Activated gamma-delta T cell treated with Interleukin-2 at 50 U/mL for 16 hours (primary cell): ENCODE measurements at places on chromosomes 3 and 15.

DNA sequence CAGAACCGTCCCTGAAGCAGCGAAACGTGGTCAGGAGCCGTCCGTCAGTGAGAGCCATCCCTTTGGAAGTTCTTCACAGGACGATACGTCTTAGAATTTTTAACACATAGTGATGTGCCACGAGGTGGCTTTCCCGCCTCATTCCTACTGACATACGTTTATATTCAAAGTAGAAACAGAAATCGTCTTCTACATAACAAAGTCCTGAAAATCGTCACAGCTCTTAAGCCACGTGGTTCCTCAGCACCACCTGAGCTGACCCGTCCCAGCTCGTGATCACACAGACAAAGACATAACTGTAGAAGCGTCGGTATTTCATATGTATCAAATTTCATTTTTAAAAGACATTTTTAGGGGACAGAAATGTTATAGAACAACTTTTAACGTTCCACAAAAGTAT is 73.5 kb downstream of the TFRC start:
- no peak for DNase-seq

- peak; percentile 11 for DNase-seq
Measured at GRCh38 chr3:114155370-114155821, 23.5 kb downstream of the DRD3 start.

- DNase-seq = no peak
Measured at GRCh38 chr3:156429125-156429524, 125.8 kb downstream of the SSR3 start.

DNA sequence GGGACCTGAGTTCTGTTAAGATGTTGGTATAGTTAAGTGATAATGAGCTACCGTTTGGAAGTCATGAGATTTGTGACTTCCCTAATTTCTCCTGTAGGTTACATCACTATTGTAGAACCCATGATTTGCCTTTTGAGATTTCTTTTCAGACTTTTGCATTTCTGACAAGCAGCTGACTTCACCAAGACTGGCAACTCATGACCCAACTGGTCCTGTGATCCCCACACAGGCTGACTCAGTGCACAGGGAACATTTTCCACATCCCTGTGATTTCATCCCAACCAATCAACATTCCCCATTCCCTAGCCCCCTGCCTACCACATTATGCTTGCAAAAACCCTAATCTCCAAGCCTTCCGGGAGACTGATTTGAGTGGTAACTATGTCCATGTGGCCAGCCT is 242.1 kb upstream of the PDZRN3 start:
- DNase-seq = no peak

DNA sequence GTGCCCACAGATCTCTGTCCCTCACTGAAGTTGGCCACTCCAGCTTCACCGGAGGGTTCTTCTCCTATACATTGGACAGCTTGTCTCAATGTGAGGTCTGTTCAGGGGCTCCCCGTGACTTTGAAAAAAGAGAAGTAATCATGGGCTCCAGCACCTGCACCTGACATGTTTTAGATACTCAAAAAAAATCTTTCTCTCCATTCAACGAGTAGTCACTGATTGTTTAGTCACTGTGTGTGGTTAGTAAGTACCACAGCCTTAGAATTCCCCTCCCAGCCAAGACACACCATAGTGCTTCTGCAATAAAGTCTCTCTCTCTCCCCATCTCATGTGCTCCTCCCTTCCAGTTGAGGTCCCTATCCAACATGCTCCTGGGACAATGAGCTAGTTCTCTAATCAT is 18.6 kb downstream of the CCR9 start:
- DNase-seq = no peak

DNA sequence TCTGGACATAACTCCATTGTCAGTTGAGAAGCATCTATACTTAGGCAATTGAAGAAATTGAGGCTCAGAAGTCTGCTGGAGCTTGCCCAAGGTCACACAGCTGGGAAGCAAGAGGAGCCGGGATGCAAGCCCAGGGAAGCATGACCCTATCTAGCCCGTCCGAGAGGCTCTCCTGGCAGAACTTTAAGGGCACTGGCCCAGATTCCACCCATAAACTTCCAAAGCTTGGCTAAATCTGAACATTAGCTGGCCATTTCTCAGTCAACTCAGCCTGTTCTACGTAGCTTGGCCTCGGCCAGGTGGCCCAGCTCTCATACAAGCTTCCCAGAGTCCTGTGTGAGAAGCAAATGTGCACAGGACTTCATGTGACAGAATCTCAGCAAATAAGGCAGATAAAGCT is 75.8 kb downstream of the LRIG1 start:
- DNase-seq = no peak

DNA sequence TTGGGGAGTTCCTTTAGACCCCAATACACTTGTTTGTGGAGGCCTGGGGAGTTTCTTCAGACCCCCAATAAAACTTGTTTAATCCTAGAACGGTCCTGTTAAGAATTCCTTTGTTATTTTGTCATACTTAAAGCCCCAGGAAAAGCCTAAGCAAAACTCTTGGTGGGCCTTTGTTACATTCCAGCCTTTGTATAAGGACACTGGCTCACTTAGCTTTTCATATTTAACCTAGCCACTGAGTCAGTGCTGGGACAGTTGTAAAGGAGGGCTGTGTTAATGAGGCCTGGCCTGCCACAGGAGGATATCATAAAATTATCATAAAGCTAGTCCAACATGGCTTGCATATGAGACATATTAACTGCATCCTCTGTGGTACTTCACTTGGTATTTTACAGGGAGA is 760.1 kb downstream of the ZNF385D start:
- DNase-seq = no peak

DNA sequence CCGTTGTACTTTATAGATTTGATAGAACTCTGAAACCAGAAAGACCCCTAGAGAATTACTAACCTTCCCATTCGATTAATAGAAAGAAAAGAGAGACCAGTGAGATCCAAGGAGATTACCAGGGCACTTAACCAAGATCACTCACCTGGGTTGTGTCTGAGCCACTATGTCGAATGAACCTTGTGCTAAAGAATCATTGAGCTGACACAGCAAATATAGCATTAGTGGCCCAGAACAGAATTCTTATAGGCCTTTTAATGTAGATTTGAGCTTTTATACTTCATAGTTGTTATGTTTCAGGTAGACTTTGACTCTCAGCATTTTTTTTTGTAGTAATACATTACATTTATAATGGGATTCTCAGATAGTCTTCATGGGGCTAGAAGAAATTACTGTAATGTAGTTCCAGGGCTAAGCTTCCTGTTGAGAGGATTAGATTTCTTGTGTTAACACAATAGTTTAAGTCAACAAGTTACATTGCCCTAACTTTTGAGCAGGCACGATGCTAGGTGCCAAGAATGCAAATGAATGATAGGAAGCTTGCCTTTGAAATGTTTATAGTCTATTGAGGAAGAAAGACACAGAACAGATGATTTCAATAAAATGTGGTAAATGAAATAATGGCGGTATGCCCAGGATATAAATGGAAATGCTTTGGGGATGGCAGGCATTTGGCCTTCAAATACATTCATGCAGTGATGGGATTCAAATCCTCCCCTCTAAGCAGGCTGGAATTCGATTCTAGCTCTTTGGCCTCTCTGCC is 24.4 kb upstream of the ABHD10 start:
- no peak for DNase-seq

GRCh38 chr15:40037721-40038120 is 1.3 kb downstream of the SRP14 start:
- no peak for DNase-seq

- no peak for DNase-seq
Measured at GRCh38 chr3:171543759-171544300, 83.6 kb upstream of the TNIK start.

GRCh38 chr15:60591496-60592370 is 112.8 kb upstream of the ICE2 start:
- DNase-seq = peak; percentile 41

DNA sequence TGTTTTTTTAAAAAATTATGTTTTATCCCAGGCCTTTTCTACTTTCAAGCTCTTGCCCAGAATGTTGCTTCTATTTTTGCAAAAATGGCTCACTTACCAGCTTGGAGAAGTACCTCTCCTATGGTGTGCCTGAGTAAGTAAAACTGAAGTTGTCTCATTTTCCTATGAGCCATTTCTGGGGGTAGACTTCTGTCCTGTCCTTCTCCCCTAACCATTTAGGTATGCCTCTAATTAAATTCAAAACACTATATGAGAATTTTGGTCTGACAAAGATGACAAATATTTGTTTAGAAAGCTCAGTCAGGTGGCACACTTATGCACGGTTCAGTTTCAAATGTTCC is 282.5 kb upstream of the ICE2 start:
- DNase-seq = no peak

DNA sequence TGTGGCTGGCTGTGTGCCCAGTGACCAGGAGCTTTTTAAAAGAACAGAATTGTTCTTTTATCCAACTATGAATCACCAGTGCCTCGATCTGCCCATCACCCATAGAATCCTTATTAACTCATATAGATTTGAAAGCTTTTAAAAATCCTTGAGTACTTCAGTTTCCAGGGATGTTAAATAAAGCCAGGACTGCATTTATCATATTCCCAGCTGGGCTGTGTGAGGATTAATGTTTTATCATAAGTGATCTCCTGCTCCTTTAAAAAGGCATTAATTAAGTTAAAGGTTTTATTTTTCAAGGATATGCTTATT is 234.0 kb downstream of the MYRIP start:
- DNase-seq = no peak

DNA sequence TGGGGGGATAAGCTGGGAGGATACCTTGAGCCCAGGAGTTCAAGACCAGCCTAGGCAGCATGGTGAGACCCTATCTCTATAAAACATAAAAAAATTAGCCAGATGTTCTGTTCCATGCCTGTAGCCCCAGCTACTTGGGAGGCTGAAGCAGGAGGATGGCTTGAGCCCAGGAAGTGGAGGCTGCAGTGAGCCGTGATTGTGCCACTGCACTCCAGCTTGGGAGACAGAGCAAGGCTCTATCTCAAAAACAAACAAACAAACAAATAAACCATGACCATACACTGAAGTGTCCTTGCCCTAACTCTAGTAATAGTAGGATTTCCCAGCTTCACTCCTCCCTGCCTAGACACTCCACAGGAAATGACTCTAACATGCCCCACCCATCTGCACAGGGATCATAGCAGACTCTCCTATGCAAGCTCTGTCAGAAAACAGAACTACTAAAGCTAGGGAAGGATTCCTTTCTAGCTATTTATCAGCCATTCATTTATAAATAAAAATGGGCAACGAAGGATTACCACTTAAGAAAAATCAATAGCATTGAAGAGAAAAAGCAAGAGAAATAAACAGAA is 4.6 kb downstream of the ERICH6 start:
- no peak for DNase-seq

DNA sequence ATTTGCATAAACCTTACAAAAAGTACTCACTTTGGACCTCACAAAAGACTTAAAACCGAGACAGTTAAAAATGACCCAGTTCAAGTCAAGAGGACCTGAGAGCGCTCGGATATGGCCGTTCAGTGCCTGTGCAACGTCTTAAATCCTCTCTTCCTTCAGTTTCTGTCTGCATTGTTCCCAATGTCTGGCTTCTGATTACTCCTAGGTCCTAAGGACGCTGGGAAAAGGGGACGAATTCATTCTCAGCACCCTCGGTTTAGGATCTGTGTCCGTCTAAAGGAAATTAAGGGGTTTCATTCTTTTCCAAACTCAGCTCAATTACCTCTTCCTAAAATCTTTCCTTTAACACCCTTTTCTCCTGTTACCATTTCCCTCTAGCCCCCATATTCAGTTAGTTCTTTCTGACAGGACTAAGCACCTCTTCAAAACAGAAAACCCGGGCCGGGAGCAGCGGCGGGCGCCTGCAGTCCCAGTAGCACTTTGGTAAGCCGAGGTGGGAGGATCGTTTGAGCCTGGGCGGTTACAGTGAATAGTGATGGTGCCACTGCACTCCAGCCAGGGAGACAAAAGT is 970 bp downstream of the DPPA4 start:
- peak; percentile 12 for DNase-seq

- no peak for DNase-seq
Measured at GRCh38 chr15:60315878-60316277, 81.9 kb downstream of the ANXA2 start.

GRCh38 chr3:190443257-190443656 is 6.4 kb downstream of the TMEM207 start:
- no peak for DNase-seq

DNA sequence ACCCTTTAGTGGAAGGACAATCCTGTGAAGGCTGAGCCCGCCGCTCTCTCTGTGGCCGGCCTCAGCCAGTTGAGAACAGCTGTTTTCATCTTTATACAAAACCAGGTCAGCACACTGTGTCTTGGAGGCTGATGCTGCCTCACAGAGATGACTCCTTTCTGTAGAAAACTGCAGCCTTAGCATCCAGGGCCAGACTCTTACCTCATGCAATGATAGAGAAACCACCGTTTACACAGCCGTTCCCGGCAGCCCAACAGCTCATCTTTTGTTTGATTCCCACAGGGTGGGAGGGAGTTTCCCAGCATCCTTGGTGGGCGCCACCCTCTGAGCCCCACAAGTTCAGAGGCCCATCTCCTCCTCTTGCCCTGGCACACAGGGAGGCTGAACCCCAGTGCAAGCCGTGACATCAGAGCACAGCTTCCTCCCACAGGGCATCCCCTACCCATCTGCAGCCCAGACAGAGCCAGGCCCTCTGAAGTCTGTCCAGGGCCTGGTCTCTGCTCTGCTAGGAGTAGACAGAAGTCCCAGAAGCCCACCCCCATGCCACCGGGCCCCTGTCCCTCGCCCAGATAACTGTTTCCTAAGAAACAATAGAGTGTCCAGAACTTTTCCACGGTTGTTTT is 105.0 kb downstream of the LRRK1 start:
- DNase-seq = no peak

DNA sequence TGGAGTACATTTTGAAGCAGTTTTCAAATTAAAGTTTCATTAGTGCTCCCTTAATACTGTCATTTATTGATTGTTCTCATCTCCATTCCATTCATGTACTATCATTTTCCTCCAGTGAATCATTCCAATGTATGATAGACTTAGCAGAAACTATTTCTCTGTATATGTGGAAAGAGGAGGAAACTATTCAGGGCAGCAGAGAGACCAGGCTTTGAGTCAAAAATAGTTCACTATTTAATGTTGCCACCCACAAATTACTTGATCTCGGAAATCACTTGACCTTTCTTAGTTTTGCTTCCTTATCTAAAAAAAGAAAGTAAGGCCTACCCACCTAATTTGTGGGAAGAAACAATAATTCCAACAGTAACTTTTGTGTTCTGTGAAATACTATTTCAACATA is 610.5 kb upstream of the ZNF385D start:
- no peak for DNase-seq

- DNase-seq = no peak
Measured at GRCh38 chr3:164459521-164460151, 618.7 kb downstream of the SI start.

DNA sequence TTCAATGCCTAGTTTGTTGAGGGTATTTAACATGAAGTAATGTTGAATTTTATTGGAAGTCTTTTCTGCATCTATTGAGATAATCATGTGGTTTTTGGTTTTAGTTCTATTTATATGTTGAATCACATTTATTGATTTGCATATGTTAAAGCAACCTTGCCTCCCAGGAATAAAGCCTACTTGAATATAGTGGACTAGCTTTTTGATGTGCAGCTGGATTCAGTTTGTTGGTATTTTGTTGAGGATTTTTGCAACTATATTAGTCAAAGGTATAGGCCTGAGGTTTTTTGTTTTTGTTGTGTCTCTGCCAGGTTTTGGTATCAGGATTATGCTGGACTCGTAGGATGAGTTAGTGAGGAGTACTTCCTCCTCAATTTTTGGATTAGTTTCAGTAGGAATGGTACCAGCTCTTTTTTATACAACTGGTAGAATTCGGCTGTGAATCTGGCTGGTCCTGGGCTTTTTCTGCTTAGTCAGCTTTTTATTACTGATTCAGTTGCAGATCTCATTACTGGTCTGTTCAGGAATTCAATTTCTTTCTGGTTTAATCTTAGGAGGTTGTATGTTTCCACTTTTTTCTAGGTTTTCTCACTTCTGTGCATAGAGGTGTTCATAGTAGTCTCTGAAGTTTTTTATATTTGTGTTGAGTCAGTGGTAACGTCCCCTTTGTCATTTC is 209.8 kb upstream of the RBMS3 start:
- no peak for DNase-seq
